NCI-H526 treated with DMSO at 0.1 percent for 48 hours (cell line): ENCODE measurements at places on chromosomes 12 and 14.

GRCh38 chr12:66573605-66574004 lies 105.3 kb downstream of the GRIP1 start:
- no peak for DNase-seq

DNA sequence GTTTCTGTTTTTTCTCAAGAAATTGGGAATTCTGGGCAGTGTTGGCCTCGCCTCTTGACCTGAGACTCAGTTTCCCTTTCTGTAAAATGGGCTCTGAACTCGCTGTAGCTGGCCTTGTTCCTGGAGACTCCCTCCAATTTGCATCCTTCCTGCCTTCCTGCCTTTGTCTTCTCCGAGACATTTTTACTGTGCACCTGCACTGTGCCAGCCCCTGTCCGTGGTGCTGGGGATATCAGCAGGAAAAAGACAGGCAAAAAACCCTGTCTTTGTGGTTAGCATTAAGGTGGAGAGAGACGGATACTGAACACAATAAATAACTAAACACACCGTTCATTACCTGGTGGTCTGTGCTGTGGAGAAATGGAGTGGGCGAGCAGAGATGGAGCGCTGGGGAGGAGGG lies 129.8 kb downstream of the AACS start:
- no peak for DNase-seq

- no peak for DNase-seq
These were observed 60.9 kb downstream of the SOX5 start for GRCh38 chr12:23888396-23889068.

GRCh38 chr12:4274396-4275015 lies 944 bp downstream of the CCND2 start:
- no peak for DNase-seq

DNA sequence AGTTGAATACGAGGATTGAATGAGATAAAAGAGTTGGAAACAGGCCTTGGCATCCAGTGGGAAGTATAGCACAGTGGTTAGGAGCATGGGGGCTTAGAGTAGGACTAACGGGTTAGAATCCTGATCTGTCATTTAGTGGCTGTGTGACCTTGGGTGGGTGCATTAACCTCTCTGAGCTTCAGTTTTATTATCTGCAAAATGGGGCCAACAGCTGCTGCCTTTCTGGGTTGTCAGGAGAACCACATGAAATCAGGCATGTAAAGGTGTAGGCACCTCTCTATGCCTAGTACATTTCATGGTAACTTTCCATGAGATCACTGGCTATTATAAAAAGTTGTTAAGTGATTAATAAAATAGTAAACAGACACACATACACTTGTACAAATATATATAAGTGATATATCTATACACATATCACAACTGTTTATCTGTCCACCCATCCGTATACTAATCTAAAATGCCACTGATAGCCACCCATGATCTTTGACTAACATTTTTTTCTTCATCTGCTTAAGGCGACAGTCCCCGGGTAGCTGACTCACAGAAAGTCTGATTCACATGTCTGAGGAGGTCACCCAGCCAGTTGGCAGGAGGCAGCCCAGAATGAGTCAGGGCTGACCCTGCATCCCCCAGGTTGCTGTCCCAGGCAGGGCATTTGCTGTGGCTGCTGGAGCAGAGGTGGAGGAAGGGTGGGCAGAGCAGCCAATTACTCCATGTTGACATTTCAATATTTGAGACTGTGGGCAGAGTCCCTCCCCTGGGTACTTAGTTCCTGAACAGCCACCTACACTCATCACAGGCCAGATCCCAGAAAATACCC lies 125.6 kb upstream of the NOS1 start:
- no peak for DNase-seq

DNA sequence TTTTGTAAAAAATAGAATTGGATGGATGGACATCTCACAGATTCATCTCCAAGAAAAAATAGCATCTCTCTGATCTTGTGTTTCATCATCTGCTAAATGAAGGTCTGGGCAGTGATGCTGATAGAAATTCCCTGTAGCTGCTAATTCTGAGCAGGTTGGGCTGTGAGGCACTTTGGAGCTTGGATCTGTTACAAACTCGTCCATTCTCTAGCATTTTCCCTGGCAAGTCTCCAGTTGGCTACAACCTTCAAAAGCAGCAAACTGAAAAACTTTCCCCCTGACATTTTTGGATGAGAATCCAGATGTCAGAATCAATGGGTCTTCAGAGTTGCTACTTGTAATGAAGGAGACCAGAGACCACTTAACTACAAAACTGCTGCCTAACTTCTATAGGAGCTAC lies 72.7 kb downstream of the TPH2 start:
- DNase-seq = no peak

- DNase-seq = no peak
These were observed 178.6 kb downstream of the PRKCH start for GRCh38 chr14:61499991-61500390.

DNA sequence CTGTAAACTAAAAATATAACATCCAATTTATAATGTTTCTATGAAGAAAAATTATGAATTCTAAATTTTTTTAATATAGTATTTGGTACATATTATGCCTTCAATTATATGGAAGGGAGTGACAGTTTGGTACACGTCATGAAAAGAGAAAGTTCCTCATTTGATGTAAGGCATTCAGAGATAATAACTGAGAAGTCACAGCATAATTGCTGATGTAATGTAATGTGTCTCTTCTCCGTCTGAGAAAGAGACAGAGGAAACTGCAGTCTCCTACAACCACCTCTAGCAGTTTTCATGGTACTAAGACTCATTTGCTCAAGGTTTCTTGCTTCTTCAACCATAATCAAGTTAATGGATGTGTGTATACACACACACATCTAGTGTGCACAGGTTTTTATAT lies 2.3 kb upstream of the CD69 start:
- no peak for DNase-seq

GRCh38 chr14:90373887-90374286 lies 22.9 kb upstream of the CALM1 start:
- no peak for DNase-seq

- no peak for DNase-seq
These were observed 1.1 kb upstream of the HOMEZ start for GRCh38 chr14:23286902-23287479.

- DNase-seq = no peak
These were observed 1.4 kb downstream of the DUSP6 start for GRCh38 chr12:89350630-89351488.

GRCh38 chr12:67433385-67434175 lies 164.4 kb downstream of the CAND1 start:
- DNase-seq = no peak

GRCh38 chr12:119825262-119825661 lies 51.9 kb downstream of the CIT start:
- no peak for DNase-seq

GRCh38 chr14:100864960-100865681 lies 38.4 kb downstream of the RTL1 start:
- DNase-seq = no peak

GRCh38 chr14:78488938-78489337 lies 318.8 kb downstream of the NRXN3 start:
- no peak for DNase-seq

DNA sequence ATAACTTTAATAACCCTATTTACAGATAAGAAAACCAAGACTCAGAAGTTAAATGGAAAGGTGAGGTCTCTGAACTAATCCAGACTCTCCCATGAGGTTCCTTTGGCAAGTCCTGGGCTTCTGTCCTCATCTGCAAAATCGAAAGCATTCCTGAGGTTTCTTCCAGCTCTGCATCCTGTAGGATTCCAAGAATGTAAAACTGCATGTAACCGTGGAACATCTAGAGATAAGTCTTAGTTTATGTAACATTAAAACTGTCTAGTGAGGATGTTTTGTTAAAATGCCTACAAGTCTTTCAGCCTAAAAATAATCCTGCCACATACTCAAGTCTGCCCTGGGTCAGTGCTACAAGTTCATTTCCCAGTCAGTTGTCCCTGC lies 7.3 kb upstream of the ITFG2 start:
- DNase-seq = no peak

- DNase-seq = peak; percentile 21
These were observed 42.1 kb upstream of the CHGA start for GRCh38 chr14:92880851-92881250.

- DNase-seq = no peak
These were observed 29.0 kb downstream of the TRMT5 start for GRCh38 chr14:60951776-60952435.

GRCh38 chr12:117994551-117995438 lies 21.7 kb upstream of the RFC5 start:
- no peak for DNase-seq

- DNase-seq = no peak
These were observed 169.8 kb downstream of the LRIG3 start for GRCh38 chr12:58750484-58750883.

DNA sequence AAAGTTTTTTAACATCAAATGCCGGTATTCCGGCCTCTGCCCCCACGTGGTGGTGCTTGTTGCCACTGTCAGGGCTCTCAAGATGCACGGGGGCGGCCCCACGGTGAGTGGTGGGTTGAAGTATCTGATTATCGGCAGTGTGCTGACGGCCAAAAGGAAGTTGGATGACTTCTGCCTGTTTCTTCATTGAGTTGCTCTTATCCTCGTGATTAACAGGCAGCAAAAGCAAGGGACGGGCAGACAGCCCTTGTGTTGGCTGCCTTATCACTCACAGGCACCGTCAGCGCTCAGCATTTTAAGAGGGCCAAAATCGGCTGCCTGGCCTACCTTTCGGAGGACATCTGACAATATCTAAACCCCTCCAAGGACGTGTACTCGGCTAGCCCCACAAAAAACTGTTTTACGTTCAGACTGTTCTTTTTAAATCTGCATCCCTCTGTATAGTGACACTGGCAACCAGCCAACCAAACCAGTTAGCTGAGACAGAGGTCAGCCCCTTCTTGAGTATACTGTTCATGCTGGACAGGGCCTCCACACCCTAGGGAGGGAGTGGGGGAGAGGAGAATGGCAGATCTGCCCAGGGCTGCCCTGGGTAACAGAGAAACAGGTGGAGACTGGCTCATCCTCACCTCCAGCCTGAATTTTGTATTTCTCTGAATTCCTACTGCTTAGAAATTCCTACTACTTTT lies 22.9 kb upstream of the AKAP5 start:
- DNase-seq = no peak

DNA sequence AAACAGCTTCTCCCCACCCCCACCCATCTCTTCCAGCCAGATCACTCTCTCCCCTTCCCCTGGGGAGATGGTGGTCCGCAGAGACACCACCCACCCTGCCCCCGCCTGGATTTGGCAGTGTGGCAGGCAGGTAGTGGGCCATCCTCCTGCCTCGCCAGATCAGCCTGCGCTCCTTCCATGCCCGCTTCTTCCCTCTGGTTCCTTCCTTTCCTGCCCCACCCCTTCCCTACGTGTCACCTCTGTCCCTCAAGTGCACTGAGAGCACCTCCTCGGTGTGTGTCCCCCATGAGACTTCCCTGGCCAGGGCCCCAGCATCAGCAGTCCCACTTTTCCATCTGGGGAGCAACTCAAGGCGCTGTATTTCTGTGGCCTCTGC lies 632 bp downstream of the NYNRIN start:
- DNase-seq = no peak

DNA sequence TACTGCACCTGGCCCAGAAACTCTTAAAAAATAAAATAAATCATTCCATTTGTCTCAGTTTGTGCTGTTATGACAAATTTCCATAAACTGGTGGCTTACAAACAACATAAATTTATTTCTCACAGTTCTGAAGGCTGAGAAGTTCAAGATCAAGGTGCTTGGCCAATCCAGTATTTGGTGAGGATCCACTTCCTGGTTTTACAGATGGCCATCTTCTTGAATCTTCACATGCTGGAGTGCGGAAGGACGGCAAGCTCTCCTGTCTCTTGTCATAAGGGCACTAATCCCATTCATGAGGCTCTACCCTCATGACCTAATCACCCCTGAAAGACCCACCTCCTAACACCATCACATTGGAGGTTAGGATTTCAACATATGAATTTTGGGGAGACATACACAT lies 29.9 kb upstream of the MYBPC1 start:
- no peak for DNase-seq

DNA sequence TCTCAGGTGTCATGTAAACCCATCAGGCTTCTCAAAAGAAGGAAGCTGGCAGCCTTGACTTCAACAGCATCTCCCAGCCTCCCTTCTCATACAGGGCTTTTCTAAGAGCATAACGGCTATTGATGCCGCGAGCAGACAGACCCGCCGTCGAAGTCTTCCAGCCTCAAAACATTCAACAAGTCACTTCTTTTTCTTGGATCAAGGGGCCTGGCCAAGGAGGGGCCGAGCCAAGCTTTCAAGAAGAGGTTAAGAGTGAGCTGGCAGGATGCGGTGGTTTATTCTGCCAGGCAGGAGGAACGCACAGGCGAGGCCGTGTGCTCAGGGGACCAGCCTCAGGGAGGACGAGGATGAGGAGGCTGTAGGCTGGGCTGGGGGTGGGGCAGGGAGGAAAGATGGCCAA lies 102.9 kb upstream of the RFLNA start:
- DNase-seq = no peak

DNA sequence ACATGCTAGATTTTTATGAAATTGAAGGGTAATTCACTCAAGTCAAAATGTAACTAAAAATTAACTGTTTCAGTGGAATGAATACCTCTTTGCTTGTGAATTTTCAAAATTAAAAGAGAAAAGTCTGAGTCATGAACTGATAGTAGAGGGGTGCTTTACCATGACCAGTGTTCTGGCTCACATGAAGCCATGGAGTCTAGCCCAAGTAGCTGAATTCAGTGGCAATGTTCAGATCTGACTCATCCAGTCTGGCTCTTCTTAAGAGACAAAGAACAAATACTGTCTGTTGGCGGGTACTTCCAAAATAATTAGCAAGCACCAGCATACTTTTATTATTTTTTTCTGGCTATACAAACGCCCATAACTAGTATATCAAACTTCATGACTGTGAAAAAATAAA lies 366.3 kb upstream of the GARIN6 start:
- no peak for DNase-seq

- no peak for DNase-seq
These were observed 93.2 kb downstream of the FOXA1 start for GRCh38 chr14:37501877-37502276.

- no peak for DNase-seq
These were observed 473.8 kb downstream of the RAD51B start for GRCh38 chr14:68293404-68293803.

DNA sequence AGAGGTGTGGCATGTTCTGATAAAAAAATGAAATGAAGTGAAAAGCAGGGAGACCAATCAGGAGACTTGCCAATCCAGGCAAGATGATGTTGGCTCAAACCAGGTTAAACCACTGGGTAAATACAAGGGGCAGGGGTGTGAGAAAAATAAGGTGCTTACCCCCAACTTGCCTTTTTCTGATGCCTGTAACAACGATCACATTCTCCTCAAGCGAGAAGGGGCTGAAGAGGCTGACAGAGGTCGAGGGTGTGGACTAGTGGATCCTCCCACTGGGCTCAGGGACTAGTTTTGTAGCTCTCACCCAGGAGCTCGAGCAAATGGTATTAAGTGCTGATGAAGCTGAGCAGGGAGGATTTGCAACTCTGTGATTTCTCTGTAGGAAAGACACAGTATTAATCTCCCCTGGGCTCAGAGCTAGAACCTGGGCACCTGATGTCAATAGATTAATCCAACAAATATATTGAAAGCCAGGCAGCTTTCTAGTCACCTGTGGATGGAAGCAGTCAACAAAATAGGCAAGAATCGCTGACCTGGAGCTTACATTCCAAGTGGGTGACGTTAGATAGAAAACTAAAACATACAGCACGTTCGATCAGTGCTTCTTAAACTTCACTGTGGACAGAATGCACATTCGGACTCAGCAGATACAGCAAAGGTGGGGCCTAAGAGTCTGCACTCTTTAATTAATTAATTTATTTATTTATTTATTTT lies 15.2 kb upstream of the EAPP start:
- no peak for DNase-seq

GRCh38 chr14:23398348-23398747 lies 9.7 kb downstream of the MYH6 start:
- no peak for DNase-seq

- no peak for DNase-seq
These were observed 271.4 kb downstream of the BTG1 start for GRCh38 chr12:91874086-91874865.

- no peak for DNase-seq
These were observed 200.9 kb downstream of the TMEM132C start for GRCh38 chr12:128467882-128468281.
